Neural progenitor cell (in vitro differentiated cells): ENCODE measurements at places on chromosomes 13 and 19.

- DNase-seq = no peak
- no peaks in the 10 kb centered on the region for H3K36me3 ChIP-seq
- no peak overlapping the region for H3K27ac ChIP-seq
- H3K27me3 ChIP-seq = no peaks in the 10 kb centered on the region
These were observed 33.1 kb downstream of the PCDH8 start for GRCh38 chr13:52815330-52815729.

- H3K4me3 ChIP-seq = no peak overlapping the region
- peaks cover 7% of the 10 kb centered on the region for H3K27me3 ChIP-seq
- H3K36me3 ChIP-seq = no peaks in the 10 kb centered on the region
- H3K27ac ChIP-seq = no peak overlapping the region
These were observed 3.4 kb downstream of the EVI5L start for GRCh38 chr19:7833225-7834099.

- DNase-seq = peak; percentile 19
- no peak overlapping the region for H3K4me3 ChIP-seq
- no peaks in the 10 kb centered on the region for H3K27me3 ChIP-seq
- no peaks in the 10 kb centered on the region for H3K36me3 ChIP-seq
- no peak overlapping the region for H3K27ac ChIP-seq
These were observed 15.1 kb downstream of the CRTC1 start for GRCh38 chr19:18698321-18699167.

GRCh38 chr13:39655041-39655568, 357 bp upstream of the COG6 start:
- H3K4me3 ChIP-seq = peak overlapping the region; percentile 91
- H3K27me3 ChIP-seq = no peaks in the 10 kb centered on the region
- no peak overlapping the region for H3K27ac ChIP-seq
- no peaks in the 10 kb centered on the region for H3K36me3 ChIP-seq
- peaks cover 5% of the 10 kb centered on the region for H3K4me1 ChIP-seq

DNA sequence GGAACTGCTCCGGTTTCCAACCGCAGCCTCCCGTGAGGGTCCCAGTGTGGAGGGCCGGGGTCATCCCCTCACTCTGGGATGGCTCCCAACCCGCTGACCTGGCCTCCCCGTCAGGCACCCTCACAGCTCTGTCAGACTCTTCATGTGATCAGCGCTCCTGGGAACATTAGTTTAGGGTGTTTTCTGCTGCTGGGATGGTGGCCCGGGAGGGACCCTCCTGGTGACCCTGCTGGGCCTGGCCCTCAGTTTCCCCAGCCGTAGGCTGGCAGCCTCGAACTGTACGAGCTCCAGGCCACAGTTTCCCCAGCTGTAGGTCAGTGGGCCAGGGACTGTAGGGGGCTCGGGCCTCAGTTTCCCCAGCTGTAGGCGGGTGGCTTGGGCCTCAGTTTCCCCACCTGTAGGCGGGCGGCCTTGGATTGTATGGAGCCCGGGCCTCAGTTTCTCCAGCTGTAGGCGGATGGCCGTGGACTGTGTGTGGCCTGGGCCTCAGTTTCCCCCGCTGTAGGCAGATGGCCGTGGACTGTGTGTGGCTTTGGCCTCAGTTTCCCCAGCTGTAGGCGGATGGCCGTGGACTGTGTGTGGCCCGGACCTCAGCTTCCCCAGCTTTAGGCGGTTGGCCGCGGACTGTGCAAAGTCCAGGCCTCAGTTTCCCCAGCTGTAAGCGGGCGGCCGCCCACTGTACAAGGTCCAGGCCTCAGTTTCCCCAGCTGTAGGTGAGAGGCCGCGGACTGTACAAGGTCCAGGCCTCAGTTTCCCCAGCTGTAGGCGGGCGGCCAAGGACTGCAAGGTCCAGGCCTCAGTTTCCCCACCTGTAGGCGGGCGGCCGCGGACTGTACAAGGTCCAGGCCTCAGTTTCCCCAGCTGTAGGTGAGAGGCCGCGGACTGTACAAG, 1.3 kb upstream of the PTBP1 start:
- peak overlapping the region; percentile 59 for H3K4me3 ChIP-seq
- no peaks in the 10 kb centered on the region for H3K27me3 ChIP-seq
- no peak for DNase-seq
- no peak overlapping the region for H3K27ac ChIP-seq
- H3K4me1 ChIP-seq = peaks cover 20% of the 10 kb centered on the region

- no peak overlapping the region for H3K27ac ChIP-seq
- no peak for DNase-seq
- H3K27me3 ChIP-seq = no peaks in the 10 kb centered on the region
- H3K4me3 ChIP-seq = no peak overlapping the region
- peaks cover 20% of the 10 kb centered on the region for H3K4me1 ChIP-seq
These were observed 166.7 kb downstream of the LACC1 start for GRCh38 chr13:44046428-44046827.

GRCh38 chr13:53090461-53090860, 61.8 kb downstream of the OLFM4 start:
- H3K4me3 ChIP-seq = no peak overlapping the region
- no peak overlapping the region for H3K27ac ChIP-seq
- no peak for DNase-seq
- peaks cover 7% of the 10 kb centered on the region for H3K4me1 ChIP-seq

GRCh38 chr13:105177265-105177900, 1358.1 kb downstream of the EFNB2 start:
- H3K36me3 ChIP-seq = no peaks in the 10 kb centered on the region
- no peak for DNase-seq
- H3K27me3 ChIP-seq = no peaks in the 10 kb centered on the region
- no peak overlapping the region for H3K4me3 ChIP-seq
- H3K27ac ChIP-seq = no peak overlapping the region

DNA sequence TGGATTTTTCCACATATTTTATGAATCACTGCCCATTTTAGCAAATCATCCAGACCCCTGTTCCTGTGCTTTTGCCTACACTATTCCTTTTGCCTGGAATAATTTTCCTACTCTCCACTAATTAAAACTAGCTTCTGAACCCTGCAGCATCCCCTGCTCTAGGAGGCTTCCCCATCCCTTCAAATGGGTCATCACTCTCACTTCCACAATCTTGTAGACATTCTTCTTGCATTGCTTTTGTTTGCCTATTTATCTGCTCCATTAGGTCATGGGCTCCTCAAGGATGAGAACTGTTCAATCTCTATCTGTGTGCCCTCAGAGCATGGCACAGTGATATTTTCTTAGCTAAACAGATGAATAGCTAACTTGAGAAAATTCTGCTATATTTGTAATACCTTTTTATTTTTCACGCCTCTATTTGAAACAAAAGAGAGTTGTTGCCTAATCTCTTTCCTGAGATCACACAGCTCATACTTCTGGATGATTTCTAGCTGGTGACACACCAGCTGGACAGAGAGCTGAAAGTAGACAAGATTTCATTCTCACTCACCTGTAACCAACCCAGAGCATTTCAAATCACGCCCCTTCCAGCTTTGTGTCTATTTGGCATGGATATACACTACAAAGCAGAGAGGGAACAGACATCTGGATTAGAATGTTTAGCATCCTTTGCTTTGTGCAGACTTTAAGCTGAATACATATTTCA, 466.0 kb downstream of the FOXO1 start:
- H3K27ac ChIP-seq = no peak overlapping the region
- H3K4me1 ChIP-seq = no peaks in the 10 kb centered on the region
- no peak for DNase-seq
- H3K27me3 ChIP-seq = no peaks in the 10 kb centered on the region
- H3K36me3 ChIP-seq = no peaks in the 10 kb centered on the region

GRCh38 chr13:44373601-44374347, at the start of gene SERP2:
TSS of gene SERP2 (plus strand) at chr13:44373824. CDS start at chr13:44374026, 202 bp downstream.
- no peaks in the 10 kb centered on the region for H3K27me3 ChIP-seq
- DNase-seq = peak; percentile 84
- peaks cover 14% of the 10 kb centered on the region for H3K4me1 ChIP-seq
- no peaks in the 10 kb centered on the region for H3K36me3 ChIP-seq

- no peaks in the 10 kb centered on the region for H3K4me1 ChIP-seq
- no peaks in the 10 kb centered on the region for H3K27me3 ChIP-seq
- no peak for DNase-seq
- no peaks in the 10 kb centered on the region for H3K36me3 ChIP-seq
- no peak overlapping the region for H3K27ac ChIP-seq
These were observed 204.3 kb downstream of the SLITRK1 start for GRCh38 chr13:83677985-83678384.

DNA sequence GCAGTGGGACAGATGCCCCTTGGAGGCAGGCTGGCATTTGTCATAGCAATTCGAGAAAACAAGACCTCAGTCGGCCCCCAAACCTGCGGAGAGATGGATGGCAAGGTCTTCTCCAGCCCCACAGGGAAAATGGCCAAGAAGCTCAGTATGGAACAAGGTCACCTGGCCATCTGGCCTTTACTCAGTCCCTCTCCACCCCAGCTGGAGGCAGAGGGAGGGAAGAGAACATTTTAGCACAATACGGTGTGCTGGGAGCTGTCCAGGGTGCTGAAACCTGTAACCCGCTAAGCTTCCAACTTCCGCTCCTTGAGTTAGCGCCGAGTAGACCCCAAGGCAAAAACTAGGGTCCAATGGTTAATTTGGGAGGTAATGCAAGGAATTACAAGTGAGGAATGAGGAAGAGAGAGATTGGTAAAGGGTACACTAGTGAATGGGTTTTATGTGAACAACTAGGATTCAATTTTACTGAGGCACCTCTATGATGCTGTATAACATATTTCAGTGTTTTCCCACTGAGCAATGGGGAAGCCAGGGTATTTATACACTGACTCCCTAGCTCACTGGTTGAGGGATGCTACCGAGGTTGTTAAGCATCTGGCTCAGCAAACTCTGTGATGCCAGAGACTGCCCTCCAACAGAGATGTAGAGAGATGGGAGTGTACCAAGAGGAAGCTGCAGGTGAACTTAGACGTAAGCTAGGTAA, 64.3 kb downstream of the CACNA1A start:
- no peaks in the 10 kb centered on the region for H3K4me1 ChIP-seq
- H3K36me3 ChIP-seq = no peaks in the 10 kb centered on the region
- peak; percentile 91 for DNase-seq
- no peak overlapping the region for H3K4me3 ChIP-seq
- H3K27ac ChIP-seq = no peak overlapping the region

- H3K27ac ChIP-seq = no peak overlapping the region
- no peak for DNase-seq
- no peak overlapping the region for H3K4me3 ChIP-seq
- no peaks in the 10 kb centered on the region for H3K27me3 ChIP-seq
- H3K36me3 ChIP-seq = no peaks in the 10 kb centered on the region
These were observed 16.2 kb upstream of the OR10H1 start for GRCh38 chr19:15831626-15832025.

DNA sequence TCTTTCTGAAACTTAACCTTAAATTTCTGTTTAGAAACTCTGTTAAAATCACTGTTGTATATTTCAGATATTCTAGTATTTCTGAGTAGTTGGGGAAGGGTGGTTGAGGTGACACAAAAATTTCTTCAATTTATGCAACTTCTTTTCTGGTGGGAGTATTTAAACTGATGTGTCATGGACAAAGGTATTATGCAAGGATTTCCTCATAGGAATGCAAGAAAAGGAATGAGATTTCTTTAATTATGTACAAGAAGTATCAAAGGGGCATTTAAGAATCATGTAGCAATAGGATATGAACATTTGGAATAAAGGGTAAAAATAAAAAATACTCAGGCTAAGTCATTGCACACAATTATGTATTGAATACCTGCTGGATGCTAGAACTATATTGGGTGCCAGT, 575.8 kb upstream of the KLF12 start:
- no peak overlapping the region for H3K27ac ChIP-seq
- no peaks in the 10 kb centered on the region for H3K36me3 ChIP-seq
- no peaks in the 10 kb centered on the region for H3K4me1 ChIP-seq
- no peak overlapping the region for H3K4me3 ChIP-seq
- H3K27me3 ChIP-seq = no peaks in the 10 kb centered on the region

DNA sequence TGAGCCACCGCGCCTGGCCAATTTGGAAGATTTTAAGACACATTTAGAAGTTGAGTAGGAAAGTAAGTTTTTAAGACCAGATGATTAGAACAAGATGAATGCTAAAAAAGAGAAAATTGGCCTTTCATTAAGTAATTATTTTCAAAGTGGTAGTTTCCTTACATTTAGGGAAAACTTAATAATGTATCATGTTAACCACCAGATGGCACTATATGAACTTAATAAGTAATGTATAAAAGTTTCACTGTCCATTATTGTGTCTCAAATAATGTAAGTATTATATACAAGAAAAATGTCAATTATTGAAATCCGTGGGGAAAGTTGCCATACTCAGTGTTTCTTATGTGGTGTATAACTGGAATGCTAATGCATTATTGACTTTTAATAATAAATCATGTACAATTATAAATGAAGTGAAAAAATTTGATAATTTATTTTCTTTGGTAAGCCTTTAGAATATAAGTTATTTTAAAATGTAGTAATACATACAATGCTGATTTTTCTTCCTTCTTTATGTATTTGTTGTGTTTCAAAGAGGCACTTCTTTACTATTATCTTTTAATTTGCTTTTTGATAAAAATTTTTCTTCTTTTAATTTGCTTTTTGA, 29.2 kb downstream of the COG6 start:
- no peak overlapping the region for H3K27ac ChIP-seq
- H3K27me3 ChIP-seq = no peaks in the 10 kb centered on the region
- DNase-seq = peak; percentile 64
- H3K36me3 ChIP-seq = no peaks in the 10 kb centered on the region

DNA sequence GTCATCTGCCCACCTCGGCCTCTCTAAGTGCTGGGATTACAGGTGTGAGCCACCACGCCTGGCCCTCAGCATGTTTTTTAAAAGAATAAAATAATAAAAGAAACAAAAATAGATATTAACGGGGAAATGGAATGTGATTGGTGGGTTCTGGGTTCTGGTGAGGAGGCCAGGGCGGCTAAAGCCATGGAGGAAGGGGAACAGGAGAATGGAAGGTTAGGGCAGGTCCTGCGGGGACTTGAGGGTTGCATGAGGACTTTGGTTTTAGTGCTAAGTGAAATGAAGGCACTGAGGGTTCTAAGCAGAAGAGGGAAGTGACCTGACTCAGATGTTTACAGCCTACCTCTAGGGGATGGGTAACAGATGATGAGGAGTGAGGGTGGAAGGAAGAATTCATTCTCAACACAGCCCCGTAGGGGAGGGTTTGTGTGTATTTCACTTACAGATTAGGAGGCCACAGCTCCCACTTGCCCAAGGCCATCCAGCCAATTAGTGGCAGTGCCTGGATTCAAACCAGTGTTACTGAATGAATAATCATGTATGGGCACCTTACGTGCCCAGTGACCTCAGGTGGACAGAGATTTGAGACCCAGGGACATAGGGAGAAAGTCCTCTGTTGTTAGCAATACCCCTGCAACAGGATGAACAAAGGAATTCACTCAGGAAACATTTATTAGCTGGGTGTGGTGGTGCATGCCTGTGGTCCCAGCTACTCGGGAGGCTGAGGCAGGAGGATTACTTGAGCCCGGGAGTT, 6.7 kb upstream of the MRPL4 start:
- H3K27ac ChIP-seq = no peak overlapping the region
- DNase-seq = no peak
- H3K4me1 ChIP-seq = no peaks in the 10 kb centered on the region
